ENCODE measurements at places on chromosomes 5 and 9. TPM values are rescaled to one million over a fixed set of nuclear protein-coding genes. Genes with fewer than 3 reads are reported as not detected.

DNA sequence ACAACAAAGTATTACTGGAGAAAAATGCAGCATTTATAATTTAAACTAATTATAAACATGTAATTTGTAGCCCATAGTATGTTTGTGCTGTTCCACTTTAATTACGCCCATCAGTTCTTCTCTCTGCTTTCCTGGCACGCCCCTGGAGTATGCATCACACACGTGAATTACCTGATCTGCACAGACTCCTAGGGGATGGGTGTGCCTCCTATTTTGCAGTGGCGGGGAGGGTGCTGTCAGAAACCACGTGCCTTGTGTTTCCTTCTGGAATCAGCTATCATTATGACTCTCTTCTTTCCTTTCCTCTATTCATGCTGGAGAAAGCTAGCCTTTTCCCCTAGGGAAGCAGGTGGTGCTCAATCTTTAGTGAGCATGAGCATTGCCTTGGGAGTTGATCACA, 43.3 kb downstream of the RPS23 start:
- no peak for DNase-seq

DND1 gene
- total RNA-seq, result not detected

DNA sequence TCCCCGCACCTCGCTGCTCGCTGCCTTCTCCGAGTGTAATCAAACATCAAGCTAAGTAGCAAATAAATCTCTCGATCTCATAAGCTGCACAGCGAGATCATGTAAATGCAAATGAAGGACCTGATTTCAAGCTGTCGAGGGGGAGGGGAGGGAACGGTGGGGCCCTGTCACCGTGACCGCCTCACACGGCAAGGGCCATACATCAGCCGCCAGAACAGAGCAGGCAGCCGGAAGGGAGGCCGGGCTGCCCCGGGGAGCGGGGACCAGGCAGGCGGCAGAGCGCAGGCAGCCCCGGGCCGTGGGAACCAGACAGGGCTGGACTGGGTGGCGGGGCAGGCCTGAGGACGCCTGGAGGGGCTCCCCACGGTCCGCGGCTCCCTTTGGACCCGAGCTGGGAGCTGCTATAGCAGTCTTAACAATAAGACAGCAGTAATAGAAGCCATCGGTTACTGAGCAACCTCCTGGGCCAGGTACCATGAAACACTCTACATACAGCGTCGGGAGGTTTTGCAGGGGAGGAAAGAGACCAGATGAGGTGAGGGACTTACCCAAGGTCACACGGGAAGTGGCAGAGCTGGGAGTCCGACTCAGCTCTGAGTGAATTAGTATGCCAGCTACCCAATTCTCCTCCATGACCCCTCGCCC, 76.8 kb downstream of the CFAP77 start:
- DNase-seq, result no peak

GRM6 gene
- not detected for total RNA-seq

TRPM6 gene
- 0.83 TPM for total RNA-seq

DNA sequence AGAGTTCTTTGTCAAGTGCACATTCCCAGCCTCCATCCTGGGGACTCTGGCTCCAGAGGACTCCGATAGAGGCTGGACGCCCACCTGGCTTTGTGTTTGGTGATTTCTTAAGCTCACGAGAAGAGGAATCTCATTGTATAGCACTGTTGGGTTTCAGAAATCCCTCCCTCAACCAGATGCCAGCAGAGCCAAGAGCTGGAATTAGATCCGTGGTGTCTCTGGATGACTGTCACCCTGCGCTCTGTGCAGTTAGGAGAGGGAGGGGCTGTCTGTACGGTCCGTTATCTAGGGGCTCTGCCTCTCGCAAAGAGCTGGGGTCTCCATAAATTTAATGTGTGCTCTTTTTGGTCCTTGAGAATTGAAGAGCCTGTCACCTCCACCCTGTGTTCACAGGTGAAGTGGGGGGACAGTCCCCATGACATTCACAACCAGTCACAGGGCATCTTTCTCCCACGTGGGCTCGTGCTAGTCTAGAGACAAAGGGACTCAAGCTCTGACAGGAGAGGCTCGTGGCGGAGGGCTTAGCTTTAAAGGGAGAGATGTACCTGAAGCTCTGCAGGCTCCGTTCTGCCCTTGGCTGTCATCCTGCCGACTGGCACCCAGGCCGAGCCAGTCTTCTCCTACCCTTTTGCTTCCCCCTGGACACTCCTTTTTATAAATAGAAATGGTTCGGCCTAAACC, 41.4 kb downstream of the FAM78A start:
- DNase-seq, result no peak

DNAJB5 gene
- total RNA-seq, result 14.6 TPM

GRCh38 chr5:97297063-97297703, 114.1 kb upstream of the RIOK2 start:
- DNase-seq, result no peak

GABRA6 gene
- total RNA-seq, result not detected

GRCh38 chr5:19734776-19735175, 253.2 kb downstream of the CDH18 start:
- no peak for DNase-seq

- no peak for DNase-seq
Measured at GRCh38 chr9:70093944-70094343, 50.3 kb downstream of the MAMDC2 start.

DNA sequence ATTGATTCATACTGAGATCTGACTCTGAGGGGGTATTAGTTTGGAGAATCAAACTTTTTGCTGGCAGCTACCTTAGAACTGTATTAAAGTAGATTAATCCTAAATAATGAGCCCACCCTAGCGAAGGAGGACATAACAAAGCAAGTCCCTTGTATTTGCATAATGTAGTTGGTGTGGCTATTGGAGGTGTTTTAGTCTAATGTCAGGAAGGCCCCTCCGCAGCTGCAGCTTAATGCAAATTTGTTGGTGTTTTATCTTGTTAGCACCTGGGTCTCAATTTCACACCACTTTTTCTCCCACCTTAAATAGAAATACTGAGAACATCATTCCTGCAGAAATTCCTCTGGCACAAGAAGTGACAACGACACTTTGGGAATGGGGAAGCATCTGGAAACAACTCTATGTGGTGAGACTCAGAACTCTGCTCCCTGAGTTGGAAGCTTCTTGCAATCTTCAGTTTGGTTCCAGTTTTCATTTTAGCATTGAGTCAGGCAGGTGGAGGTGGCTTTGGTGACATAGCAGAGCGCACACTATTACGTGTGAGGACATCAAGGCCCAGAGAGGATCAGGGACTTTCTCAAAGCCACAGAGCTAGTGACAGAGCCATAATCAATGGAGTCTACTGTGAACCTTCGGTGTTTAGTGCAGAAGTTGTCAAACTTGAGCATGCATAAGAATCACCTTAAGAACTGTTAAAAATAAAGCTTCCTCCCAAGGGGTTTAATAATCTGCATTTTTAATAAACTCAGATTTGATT, 33.9 kb downstream of the DOCK2 start:
- no peak for DNase-seq

DNA sequence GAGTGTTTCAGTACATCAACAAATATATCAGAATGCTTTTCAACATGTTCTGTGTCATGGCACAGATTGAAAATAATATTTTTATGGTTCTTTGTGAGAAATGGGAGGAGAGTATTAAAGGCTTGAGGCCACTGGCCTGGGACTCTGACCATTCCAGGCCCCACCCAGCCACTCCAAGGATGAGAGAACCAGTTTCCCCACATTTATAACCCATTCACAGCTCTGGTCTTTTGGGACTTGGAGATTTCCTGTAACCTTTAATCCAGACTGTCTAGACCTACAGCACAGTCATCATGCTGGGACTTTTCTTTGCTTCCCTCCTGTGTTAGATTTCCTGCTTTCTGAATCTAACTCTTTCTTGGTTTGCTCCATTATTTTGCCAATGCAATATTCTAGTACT, 389.6 kb downstream of the KIAA0825 start:
- no peak for DNase-seq

- DNase-seq, result peak; percentile 23
Measured at GRCh38 chr9:123997665-123998277, 13.8 kb upstream of the LHX2 start.

- no peak for DNase-seq
Measured at GRCh38 chr5:77960863-77961396, 184.8 kb upstream of the TBCA start.
